Bronchial epithelial cell (primary cell): ENCODE measurements at places on chromosomes 3 and 15. TPM values are rescaled to one million over a fixed set of nuclear protein-coding genes. Genes with fewer than 3 reads are reported as not detected.

DNA sequence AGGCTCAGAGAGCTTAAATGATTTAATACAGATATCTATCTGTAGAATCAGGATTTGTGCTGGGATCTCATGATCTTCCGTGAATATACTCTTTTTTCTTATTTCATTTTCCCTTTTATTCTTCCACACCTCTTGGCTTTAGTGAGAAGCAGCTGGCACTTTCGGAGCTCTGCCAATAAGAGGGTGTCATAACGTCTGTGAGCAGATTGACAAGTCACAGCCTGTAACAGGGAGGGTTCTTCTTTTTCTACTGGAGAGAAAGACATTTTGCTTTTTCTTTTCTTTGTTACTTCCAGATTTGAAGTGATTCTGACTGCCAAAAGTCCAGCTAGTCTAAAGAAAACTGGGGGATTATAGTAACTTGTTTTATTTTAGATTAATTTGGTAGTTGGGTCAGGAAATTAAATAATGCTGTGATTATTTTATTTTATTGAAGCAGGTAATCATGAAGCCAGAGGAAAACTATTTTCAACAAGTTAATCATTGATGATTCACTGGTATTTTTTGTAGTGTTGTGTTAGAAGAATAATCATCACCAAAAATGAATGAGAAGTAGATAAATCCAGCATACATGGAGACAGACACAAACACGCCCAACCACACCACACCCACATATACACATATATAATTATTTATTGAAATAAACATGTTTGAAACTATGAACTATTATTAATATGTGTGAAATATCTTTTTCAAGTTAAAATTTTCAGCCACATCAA lies 69.8 kb downstream of the TNFAIP8L3 start:
- DNase-seq: peak; percentile 96

- DNase-seq: no peak
Observed at GRCh38 chr15:43519196-43519595, 1.8 kb downstream of the MAP1A start.

DNA sequence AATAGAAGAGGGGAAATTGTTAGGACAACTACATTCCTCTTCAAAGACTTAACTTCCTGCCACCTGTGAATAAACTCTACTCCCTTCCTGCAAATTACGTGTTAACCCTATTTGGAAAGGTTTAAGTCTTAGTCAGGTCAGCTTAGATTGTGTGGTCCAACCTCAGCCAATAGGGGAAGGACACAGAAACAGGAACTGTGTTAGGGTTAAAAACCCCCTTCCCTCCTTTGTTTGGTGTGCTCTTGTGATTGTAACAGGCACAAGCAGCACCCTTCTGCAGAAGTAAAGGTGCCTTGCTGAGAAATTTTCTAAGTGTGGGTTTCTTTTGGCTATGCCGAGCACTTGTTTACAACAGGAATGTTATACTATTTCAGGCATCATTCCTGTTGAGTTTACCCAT lies 45.0 kb upstream of the FSTL1 start:
- DNase-seq: peak; percentile 58

DNA sequence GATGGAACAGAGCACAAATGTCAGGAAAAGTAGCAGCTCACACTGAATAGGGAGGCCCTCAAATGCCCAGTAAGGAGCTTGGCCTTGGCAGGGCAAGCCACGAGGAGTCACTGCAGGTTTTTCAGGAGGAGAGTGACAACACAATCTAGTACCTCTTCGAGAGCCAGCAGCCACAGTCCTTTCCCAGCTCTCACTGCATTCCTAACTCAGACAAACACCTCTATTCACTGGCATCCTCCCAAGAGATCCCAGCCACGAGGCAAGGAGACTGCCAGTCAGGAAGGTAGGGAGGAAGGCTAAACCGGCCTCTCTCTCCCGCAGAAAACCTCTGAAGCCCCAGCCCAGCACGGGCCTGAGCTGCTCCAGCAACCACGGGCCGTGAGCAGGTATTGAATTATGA lies 146.0 kb upstream of the SMAD3 start:
- DNase-seq: no peak

- DNase-seq: no peak
Observed at GRCh38 chr15:32642667-32643435, 1.3 kb downstream of the SCG5 start.

GRCh38 chr15:52879904-52880303 lies 89.8 kb upstream of the ONECUT1 start:
- no peak for DNase-seq

DNA sequence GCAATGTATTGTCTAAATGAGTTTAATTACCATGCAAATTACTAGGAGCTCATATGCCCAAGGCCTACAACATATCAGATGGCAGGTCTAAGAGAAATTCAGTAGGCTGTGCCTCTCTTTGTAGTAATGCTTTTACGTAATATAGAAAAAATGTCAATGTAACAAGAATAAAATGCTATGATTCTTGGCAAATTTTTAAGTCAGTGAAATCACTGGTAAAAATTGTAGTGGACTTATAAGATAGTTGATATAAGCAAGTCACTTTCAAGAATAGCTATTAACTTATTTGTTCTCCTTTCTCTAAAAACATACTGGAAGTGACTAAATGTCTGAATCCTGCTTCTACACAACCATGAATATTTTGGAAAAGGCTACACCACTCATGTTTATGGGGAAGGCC lies 707.8 kb downstream of the TUSC7 start:
- no peak for DNase-seq

DNA sequence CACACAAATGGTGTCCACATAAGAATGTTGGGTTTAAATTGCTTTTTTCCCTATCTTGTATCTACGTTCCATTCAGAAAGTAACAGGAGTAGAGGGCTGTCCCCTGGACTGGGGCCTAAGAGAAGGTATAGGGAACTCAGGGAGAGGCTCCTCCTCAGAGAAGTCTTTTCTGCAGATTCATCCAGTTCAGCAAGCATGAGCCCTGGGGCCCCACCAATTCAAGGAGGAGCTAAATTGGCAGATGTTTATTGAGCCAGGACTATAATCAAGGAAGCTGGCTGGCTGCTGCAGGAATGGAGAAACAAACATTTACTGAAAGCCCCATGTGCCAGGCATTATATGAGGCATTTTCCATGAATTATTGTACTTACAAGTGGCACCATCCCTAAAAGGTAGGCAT lies 22.1 kb upstream of the LARS2 start:
- no peak for DNase-seq

- no peak for DNase-seq
Observed at GRCh38 chr3:47056705-47057104, 77.2 kb downstream of the NBEAL2 start.

GRCh38 chr3:189771842-189772450 lies 140.8 kb downstream of the TP63 start:
- DNase-seq: no peak

- no peak for DNase-seq
Observed at GRCh38 chr3:40020689-40021088, 211.3 kb downstream of the MYRIP start.

DNA sequence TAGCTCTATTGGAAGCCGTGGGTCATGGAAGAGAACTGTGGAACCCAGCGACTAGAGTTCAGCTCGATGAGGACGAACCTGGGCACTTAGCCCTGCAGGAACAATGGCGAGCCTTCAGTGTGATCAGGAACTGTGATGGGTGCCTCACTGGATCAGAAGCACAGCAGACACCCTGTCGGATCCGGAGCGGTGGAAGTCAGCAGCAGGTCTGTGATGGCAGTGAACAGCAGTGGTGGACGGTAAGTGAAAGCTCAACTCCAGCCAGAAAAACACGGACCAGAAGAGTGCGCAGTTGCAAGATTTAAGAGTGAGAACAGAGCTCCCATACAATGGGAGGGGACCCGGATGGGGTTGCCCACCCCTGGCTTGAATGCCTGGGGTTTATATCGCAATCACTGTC lies 282.2 kb downstream of the NSUN3 start:
- DNase-seq: no peak

DNA sequence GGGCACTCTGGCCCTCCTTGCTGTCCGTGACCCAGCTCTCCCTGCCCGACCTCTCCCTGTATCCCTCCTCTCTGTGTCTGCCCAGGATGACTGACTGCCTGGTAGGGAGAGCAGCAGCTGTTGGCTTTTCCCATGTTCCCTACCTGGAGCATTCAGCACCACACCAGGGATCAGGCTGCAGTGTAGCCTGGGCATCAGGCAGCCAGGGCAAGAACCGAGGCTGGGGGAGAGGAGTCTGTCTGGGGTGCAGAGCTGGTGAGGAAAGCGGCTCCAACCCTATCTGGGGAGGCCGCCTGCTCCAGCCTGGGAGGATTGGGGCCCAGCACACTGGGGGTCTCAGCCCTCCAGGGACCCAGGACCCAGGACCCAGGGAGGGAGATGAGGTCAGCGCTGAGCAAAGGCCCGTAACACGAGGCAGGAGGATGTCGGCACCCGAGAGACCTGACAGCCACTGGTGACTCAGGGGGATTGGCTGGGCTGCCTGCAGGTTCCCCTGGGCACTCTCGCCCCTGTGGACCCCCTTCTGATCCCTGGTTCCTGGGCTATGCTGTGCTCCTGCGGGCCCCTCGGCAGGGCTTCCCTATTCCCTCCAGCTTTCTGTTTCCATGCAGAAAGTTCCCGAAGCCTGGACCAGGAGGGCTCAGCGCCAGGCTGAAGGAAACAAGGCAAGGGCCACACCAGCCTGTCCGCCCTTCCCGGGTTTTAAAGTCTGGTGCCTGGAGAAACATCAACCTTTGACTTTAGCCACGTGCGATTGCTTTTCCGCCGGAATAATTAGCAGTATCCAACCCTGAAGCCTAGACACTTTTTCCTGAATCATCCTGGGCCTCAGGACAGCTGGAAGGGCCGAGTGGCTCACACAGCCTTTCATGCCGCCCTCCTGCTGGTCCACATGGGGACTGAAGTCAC lies 128.2 kb upstream of the MEF2A start:
- no peak for DNase-seq

- no peak for DNase-seq
Observed at GRCh38 chr3:65642883-65643282, 395.8 kb downstream of the MAGI1 start.

- DNase-seq: peak; percentile 79
Observed at GRCh38 chr15:65409036-65409631, 13.6 kb downstream of the IGDCC4 start.

- DNase-seq: no peak
Observed at GRCh38 chr15:47399100-47399499, 318.2 kb upstream of the SEMA6D start.

DNA sequence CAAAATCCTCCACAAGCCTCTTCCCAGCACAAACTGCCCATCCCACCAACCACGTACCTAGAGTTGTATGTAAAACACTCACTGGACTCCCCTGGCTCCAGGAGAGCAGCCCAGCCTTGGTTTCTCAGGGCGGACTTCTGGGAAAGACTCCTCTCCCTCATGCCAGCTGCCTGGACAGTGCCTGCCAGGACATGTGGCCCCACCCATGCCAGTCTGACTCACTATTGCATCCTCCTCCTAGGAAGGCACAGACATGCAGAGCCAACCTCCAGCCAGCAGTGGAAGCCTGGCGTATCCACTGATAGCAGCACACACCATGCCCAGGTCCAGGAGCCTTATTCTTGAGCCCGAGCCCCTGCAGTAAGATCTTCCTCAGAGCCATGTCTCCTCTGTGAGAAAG lies 8.6 kb downstream of the PKM start:
- DNase-seq: peak; percentile 96

DNA sequence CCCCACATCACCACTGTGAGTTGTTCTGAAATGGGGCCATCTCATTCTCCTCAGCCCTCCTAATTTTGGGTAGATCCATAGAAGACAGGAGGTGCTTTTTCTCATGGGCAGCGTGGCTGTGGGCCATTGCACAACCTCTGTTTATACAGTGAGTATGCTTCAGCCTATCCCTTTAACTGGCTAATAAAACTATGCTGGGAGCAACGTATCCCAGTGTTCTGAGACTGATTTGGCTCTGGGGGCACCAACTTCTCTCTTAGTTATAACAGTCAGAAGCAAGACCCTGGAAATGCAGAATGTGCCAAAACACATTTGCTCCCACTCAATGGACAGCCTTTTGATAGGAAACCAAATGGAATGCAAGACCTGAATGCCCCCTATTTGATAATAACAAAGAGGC lies 97.1 kb upstream of the ICE2 start:
- DNase-seq: peak; percentile 52

DNA sequence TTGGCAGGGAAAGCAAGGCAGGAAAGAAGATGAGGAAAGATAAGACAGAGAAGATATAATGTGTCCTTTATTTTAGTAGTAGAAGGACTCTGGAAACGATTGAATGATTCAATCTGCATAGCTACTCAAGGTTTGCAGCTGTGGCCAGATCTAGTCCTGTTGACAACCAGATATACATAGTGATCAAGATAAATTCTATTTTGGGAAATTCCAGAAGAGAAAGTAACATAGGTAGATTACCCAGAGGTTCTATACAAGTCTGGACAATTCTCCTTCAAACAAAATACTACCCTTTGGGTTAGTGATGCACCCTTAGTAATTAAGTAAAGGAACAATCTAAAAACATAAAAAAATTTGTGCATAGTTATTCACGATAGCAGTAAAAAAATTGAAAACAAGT lies 9.4 kb downstream of the TERC start:
- DNase-seq: peak; percentile 95

DNA sequence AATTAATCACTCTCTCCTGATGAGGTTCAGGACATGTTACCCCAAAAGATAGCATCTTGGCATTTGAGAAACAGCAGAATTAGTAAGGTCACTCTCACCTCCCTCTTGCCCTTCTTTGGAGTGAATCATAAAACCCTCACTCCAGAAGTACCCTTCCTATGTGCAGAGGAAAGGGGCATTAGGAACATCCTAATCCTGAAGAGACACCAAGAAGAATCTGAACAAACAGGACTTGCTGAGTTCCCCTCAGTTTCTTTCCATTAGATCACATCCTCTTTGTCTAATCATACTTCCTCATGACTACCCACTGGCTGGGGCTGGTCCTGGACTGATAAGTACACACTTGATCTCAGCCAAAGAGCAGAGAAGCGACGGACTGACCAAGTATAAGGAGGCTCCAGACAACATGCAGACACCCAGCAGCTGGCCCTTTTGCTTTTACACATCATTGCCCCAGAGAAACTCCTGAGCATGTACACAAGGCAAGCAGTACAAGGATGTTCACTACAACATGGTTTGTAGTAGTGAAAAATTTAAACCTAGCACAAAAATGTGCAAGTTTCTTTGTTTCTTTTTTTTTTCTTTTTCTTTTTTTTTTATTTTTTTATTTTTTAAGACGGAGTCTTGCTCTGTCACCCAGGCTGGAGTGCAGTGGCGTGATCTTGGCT lies 15.0 kb upstream of the TM6SF1 start:
- DNase-seq: peak; percentile 85

GRCh38 chr15:40498418-40498817 lies 27.6 kb downstream of the CHST14 start:
- peak; percentile 76 for DNase-seq

The CRABP1 gene
- not detected in 2 replicates for total RNA-seq

The ERC2 gene
- total RNA-seq: under 0.01 and 0.13 TPM in 2 replicates

The FBLN2 gene
- 3.8 and 4.7 TPM in 2 replicates for total RNA-seq

The ITIH3 gene
- not detected in 2 replicates for total RNA-seq

The FURIN gene
- 32.1 and 49.9 TPM in 2 replicates for total RNA-seq

The SYNPR gene
- not detected in 2 replicates for total RNA-seq

The GALK2 gene
- total RNA-seq: 51.2 and 67.9 TPM in 2 replicates
